ENCODE measurements at places on chromosomes 6 and 20.
A peak's percentile ranks its signal among the peaks of the same experiment; 100 is the strongest.

GRCh38 chr6:5423251-5423650, 161.9 kb downstream of the FARS2 start:
- no peak for DNase-seq

DNA sequence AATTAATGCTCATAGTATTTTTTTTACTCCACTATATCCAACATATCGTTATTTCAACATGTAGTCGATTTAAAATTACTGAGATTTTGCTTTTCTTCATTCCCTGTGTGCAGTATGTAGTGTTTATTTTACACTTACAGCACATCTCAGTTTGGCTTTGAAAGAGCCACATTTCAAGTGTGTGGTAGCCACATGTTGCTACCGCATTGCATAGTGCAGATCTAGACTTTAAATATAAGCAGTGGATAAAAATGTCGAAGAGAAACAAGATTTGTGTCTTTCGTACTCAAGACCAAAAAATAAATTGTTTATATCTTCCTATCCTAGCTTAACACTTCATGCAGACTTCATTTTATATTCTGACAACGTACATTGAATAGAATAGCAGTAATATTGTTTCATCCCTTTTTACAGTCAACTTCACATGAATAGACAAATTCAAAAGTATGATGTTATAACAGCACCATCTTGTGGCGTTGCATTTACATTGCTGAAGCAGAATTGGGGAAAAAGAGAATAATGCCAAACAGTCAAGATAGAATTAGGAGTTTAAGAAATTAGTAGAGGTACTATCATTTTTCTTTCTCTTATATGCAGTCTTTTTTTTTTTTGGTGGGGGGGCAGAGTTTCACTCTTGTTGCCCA, 29.9 kb downstream of the FBXO5 start:
- peak; percentile 79 for DNase-seq

DNA sequence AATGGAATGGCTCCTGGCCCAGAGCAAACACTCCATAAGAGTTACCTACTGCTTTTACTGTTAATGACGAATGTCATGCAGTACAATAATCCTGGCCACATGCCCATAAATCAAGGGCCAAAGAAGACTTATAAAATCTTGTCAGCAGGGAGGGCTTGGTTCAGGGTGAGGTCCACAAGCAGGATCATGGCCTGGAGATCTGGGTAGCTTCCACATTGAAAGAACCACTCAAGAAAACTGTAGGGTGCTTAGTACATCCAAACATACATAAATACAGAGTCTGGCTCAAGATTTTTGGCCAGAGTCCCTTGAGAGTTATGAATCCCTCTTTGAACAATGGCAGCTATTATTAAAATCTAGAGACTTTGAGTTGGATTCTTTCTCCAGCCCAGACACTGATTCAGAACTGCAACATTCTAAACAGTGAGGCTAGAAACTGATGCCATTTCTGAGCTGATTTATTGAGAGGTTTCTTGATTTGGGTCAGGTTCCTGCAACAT, 188.7 kb downstream of the CDC5L start:
- DNase-seq: no peak

DNA sequence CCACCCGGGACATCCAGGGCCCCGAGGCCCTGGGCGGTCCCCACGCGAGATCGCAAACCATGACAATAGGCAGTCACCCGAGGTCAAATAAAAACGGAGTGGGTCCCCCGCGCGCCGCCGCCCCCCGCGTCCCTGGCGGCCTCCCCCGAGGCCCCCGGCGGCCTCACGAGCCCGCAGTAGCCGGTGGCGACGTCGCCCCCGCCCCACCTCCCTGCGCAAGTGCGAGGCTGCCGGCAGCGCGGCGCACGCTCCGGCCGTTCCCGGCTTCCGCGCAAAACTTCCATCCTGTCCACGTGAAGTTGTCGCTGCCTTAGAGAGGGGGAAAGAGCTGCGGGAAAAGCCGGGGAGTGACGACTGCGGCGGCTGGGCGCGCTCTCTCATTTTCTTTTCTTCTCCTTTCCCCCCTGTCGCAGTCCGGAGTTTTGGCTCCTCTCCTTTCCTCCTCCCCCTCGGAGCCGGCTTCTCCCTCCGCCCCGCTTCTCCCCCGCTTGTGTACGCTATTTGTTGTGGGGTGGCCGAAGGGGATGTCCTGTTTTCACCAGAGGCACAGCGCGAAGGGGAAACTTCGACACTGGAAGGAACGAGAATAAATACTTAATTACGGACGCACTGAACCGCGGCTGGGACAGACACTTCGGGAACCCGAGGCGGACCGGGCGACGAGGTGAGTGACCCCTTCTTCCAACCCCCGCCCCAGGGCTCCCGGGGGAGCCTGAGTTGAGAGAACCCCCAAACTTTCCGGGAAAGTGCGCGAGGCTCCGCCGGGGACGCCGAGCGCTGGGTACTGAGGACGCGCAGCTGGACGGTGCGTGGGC, at the start of gene EYA4:
TSS of gene EYA4 (plus strand) at position 272 of the 815 bp plus-strand sequence. CDS start 33,424 bp downstream, outside the sequence.
- DNase-seq: peak; percentile 30

DNA sequence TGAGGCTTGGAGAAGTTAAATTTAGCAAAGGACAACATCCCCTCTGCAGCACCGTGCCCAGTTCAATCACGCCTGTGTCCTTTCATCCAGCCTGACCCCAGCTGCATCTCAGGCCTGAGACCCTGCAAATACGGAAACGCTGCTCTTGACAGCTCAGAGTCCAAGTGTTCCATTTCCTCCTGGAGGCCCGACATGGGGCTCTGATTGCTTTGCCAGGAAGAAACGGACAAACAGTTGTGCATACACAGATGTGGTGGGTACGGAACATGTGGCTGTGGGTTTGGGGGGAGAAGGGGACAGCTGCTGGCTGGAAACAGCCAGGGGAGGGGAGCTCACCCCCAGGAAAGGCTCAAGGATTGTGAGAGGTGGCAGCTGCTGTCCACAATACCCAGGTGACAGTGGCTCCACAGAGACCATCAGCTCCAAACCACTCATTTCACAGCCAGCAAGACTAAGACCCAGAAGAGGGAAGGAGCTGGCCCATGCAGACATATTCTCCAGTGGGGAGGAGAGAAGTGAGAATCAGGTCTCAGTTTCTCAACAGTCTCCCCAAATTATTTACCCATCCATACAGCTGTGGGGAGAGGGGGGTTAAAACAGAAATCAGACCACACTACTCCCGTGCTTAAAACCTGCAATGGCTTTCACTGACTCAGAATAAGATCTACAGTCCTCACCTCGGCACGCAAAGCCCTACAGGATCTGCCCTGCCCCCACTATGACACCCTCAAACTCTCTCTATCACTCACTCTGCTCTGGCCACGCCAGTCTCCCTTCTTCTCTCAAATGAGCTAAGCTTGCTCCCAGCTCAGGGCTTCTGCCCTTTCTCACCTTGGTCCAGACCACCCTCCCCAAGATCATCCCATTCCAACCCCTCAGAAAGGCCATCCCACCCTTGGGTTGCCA, 89.1 kb downstream of the PREX1 start:
- no peak for DNase-seq

- peak; percentile 85 for DNase-seq
These were observed 51.8 kb downstream of the SSR1 start for GRCh38 chr6:7261032-7261841.

- no peak for DNase-seq
These were observed 485.5 kb downstream of the CD109 start for GRCh38 chr6:74181471-74181870.

DNA sequence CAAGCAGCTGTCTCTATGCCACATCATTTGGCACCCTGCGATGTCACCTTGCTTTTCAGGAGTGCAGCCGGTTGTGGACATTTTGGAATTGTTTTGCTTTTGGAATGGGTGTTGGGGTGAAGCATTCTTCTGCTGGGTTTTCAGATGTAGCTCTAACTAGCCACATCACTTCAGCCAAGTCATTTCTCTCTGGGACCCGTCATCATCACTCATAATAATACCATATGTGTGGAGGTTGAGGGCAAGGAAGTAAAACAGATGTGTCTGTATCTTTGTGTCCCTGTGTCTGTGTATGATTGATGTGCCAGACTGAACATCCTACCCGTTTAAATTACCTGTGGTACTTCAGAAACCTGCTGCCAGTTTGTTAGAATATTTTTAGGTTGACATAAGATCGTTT, 49.5 kb upstream of the TULP4 start:
- DNase-seq: no peak

DNA sequence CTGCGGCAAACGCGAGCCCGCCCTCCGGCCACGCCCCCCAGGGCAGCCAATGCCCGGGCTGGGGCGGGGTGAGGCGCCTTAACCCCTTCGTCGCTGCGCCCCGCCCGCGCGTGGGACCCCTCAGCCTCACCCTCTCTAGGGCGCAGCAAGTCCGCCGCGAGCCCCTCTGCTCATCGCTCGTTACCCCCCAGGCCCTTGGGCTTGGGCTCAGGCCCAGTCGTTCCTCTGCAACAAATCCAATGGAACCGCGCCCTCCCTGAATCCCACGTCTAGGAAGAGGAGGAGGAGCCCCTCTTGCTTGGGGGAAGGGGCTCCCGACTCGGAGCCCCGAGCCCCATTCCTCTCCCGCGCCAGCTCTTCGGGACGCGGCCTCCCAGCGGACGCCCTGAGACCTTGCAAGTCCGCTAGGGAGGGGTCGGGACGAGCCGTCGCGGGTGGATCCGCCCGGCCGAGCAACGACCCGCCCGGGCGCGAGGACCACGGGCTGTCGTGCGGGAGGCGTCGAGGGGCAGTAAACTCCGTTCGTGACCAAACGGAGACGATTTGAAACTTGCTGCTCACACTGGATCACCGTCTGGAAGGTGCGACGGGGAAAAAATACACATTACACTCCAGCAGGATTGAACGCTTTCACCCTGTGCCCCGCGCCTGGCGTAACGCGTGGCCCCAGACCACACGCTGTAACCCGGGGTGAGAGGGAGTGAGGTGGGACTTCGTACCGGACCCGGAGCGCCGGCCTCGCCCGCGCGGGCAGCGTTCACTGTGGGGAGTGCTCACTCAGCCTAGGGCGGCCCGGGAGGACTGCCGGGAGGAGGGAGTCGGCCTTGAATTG, 477 bp upstream of the LZTS3 start:
- peak; percentile 79 for DNase-seq

GRCh38 chr20:25239387-25240370, 8.2 kb upstream of the PYGB start:
- DNase-seq: no peak

GRCh38 chr6:101758368-101758767, 364.9 kb downstream of the GRIK2 start:
- DNase-seq: no peak

- peak; percentile 95 for DNase-seq
These were observed 70.5 kb downstream of the FAM217A start for GRCh38 chr6:4008324-4009047.

- peak; percentile 93 for DNase-seq
These were observed 50.9 kb downstream of the RPRD1B start for GRCh38 chr20:38084425-38084951.

DNA sequence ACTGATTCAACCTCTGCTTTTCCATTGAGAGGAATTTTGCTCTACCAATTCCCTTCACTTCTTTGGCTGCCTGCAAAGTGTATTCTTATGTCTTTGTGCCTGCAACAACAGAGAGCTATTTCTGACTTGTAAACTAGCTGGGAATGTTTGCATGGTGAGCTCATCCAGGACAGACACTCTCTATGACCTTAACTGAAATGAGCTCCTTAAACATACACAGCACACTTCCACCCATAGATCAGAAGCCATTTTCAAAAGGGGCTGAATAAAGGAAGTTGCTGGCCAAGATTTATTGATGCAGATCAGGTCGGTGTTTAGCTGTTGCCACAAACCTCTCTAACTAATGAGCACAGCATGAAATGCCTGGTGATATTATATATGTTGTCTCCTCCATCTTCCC, 377.7 kb downstream of the BTBD9 start:
- DNase-seq: peak; percentile 96

- peak; percentile 82 for DNase-seq
These were observed 31.4 kb downstream of the COL11A2 start for GRCh38 chr6:33160728-33161344.

GRCh38 chr6:169689287-169689686, 12.5 kb downstream of the WDR27 start:
- DNase-seq: peak; percentile 83

DNA sequence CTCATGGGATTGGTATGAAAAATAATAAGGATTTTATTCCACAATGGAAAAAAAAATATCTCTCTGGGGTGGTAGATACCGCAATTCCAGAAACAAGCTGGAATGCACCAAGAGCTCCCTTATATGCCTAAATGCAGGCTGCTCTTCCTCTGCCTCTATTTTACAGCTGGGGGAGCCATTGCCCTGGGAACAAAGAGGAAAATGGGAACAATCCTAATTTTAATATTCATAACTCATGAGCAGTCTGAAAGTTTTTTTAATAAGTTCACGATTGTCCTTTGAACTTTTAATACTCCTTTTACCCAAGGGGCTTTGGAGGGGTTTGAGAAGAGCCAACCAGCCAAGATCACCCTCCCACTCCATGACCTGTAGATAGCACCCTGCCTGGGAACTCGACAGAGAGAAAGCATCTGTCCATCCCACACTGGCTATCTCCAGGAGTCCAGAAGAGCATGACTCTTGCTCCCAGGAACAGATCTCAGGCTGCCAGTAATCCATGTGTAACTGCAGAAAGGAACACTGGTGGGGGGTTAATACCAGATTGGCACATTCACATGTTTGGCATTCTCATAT, 74.7 kb downstream of the CD83 start:
- DNase-seq: no peak

DNA sequence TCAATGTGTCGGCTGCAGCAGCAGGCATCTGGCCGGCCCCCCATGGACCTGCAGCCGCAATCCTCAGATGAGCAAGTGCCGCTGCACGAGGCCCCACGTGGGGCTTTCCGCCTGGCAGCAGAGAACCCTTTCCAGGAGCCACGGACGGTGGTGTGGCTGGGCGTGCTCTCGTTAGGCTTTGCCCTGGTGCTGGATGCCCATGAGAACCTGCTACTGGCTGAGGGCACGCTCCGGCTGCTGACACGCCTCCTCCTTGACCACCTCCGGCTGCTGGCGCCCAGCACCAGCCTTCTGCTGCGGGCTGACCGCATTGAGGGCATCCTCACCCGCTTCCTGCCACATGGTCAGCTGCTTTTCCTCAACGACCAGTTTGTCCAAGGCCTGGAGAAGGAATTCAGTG, 3.5 kb downstream of the AP5S1 start:
- DNase-seq: no peak

DNA sequence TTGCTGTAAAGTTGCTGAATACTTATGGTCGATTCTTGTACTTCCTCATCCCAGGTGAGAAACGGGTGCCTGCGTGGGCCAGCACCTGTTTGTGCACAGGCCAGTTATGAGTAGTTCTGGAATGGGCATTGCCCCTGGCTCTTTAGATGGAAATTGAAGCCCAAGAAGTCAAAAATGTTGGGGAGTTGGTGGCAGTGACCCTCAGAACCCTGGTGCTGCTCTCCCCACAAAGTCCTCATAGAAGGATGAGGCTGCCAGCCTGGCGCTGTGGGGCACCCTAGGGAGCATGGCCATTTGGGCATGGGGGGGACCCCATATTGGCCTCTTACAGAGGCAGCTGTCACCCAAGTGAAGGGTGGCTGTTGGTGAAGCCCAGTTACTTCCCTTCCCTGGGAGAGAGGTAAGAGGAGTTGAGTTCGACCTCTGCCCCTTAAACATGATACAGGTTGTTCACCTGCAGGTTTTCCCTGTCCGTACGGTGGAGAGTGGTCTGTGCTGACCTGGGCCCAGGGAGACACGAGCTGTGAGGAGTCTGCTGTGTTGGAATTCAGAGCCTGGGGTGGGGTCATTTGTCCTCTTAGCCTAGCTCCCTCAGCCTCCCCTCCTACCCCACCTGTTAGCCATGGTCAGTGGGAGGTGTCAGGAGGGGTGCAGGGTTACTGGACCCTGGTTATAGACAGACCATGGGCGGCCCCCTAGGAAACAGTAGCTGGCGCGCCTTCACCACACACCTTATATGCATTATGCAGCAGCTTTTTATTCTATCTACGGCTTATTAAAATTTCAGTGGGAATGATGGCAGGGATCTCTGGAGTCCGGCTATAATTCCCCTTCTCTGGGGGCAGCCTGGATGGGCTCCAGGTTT, 4.9 kb downstream of the HMGA1 start:
- no peak for DNase-seq

GRCh38 chr6:125050663-125051318, 88.6 kb downstream of the RNF217 start:
- peak; percentile 48 for DNase-seq

Measured in choroid plexus epithelial cell (primary cell).